Effector memory CD8-positive, alpha-beta T cell (primary cell): ENCODE measurements at places on chromosomes 4 and X.

DNA sequence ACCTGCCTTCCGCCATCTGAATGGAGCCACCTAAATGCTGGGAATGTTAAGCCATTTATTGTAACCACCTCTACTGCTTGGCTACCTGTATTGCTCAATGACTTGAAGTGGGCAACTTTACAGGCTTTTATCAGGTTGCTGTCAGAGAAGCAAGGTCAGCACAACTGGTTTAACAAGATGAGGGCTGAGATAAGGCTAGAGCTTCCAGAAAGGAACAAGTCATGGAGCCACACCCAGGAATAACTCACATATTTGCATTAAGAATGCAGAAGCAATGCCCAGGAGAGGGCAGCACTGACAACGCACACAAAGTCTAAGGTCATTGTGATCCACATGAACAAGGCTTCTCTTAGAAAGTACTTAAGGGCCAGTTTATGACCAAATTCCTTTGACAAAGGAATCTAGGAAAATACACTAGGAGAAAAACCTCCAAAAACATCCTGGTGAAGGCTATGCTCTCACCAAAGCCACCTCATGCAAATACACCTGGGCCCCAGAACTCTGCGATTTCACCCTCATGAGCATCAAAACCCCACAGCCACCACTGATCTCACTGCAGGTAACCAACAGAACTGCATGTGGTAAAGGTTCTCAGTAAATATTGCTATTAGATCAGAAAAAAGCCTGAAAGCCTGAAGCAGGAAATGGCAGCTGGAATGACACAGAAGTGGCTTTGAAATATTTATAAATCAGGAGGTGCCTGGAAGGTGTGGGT, 15.0 kb upstream of the STS start:
- peak; percentile 1 for DNase-seq

DNA sequence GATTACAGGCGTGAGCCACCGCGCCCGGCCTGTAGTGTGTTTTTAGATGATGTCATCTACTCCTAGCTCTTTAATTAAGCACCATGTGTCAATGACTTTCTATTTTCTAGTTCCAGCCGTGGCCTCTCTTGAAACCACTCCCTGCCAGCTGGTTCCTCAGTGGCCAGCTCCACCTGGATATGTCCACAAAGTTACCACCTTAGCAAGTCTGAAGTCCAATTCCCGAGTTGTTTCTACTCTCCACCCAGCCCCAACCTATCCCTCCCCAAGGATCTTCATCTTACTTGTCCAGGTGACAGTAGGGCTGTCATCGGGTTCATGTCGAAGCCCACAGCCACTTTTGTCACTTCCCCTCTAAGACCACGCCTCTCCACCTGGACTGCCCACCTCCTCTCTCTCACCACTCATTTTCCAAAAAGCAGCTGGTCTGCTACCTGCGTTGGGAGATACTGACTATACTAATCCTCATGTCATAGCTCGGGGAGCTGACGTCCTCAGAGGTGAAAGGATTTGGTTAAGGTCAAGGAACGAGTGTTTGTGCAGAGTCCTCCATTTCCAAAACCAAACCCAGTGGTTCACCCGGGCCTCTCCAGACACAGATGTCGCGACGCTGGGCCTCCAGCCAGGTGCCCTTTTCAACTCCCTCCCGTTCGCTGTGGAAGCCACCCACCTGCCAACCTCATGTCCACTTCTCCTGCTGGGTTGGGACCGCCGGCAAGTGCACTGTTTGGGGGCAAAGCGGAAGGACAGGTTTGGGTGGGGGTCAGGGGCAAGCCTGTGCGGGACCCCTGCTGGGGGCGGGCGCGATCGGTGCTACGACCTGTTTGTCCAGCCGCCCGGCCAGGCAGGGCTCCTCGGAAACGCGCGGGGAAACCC, 704 bp downstream of the FAM3A start:
- no peak for DNase-seq

DNA sequence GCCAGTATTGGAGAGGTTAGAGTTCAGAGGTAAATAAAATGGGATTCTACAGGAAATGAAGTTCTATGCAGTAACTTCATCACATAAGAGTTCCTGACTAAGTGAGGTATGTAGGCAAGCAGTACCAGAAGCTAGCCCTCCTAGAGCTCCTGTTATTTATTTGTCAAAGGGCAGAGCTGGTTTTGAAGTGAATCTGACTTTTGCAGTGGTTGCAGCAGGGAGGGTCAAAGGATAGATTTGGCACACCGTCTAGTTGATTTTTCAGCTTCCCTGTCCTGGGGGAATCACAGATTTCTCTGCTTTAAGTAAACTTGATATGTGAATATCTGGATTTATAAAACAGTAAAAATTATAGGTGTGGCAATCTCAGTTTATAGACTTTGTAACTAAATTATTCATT, 130.7 kb downstream of the IL1RAPL2 start:
- no peak for DNase-seq

DNA sequence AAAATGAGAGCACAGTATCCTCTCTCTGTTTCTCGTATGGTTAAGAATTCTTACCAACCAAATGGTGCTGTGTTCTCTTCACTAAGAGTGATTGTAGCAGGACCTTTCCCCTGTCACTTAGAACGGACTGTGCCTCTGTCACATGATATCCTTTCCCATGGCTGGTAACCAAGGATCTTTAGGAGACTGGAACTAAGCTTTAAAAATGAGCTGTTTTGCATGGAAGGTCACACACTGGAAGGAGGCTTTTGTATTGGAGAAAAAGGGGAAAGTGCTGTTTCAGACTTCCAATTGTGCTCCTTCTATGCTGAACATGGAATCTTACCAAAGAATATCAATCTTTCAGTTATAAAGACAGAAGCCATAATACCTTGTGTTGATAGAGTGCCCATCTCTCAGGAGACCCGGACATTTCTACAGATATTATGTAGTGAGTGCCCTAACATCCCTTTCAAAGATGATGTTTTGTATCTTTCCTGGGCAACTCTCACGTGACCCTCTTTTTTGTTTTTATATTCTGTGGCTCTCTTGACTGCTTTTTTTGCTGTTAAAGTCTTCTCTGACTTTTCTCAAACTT, 148.6 kb downstream of the SLC4A4 start:
- DNase-seq, result no peak

DNA sequence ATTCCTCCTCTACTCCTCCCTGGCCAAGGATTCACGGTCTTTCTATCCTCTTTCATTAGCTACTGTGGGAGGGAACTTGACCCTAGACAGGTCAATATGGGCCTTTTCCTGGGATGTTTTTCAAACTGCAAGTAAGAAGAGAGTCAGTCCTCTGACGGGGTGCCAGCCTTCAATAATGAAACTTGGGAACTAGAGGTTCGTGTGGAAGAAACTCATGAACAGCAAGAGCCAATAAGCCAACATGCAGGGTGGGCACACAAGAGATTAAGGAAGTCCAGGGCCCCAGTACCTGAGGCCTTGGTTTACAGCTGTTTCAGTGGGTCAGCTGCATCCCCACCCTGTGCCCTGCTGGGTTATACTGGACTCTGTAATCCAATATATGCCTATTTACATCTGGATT, 49.3 kb downstream of the LIMCH1 start:
- DNase-seq, result no peak

DNA sequence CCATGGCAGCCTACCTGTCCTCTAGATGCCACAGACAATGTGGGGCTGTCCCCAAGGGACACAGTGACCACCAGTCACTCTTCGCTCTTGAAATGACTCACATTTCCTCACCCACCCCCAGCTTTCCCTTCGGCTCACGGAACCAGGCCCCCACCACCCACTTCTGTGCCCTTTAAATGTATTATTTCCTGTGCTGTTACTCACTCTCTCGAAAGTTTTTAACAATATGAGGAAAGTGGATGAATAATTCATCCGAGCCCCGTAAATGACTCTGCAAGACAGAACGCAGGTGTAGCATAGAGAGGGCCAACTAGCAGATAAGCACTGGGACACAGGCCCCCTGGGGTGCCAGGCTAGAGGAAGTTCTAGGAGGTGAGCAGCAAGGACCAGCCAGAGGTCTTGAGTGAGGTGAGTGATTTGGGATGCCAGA, 179.5 kb upstream of the TBL1X start:
- DNase-seq, result no peak

- no peak for DNase-seq
Measured at GRCh38 chrX:124113621-124114600, 152.4 kb downstream of the STAG2 start.

GRCh38 chr4:138202686-138203085, 39.5 kb downstream of the SLC7A11 start:
- no peak for DNase-seq

GRCh38 chr4:82559735-82560120, 2.1 kb downstream of the TMEM150C start:
- no peak for DNase-seq

DNA sequence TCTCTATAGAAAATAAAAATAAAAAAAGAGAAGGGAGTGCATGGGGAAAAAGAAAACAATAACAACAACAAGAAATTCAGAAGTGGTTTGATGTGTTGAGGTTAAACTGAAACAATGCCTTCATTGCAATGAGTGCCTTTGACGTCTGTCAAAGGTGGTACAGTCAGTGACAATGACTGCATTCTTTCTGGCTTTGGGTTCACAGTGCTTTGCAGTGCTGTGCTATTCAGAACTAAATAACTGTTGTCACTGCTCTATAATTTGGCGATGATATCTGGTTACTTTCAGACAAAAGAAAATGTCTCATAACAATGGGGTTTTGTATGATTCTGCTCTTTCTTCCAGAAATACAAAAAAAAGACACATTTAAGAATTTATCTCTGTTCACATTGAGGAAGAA, 488.6 kb upstream of the MAGEB2 start:
- no peak for DNase-seq

DNA sequence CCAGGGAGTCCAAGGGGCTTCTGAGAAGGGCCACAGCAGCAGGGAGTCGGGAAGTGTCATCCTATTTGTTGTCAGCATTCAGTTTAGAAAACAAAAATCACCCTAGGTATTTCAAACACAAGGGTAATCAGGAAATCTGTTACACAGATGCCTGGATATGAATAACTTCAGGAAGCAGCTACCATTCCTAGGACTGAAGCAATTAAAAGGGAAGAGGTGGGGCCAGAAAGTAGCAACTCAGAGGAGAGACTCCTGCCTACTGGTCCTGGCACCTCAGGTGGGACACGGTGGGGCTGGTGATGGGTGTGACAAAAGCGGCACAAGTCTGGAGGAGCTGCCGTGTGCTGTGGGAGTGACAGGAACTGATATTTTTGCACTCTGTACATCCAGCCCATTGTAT, 107.9 kb downstream of the PDGFRA start:
- no peak for DNase-seq

GRCh38 chrX:153646620-153647373, at the start of gene DUSP9:
Gene DUSP9, plus strand, starts transcription at chrX:153647203. Its CDS starts 751 bp downstream, at chrX:153647954.
- DNase-seq, result no peak

- no peak for DNase-seq
Measured at GRCh38 chr4:185110375-185110823, 32.7 kb upstream of the SLC25A4 start.

DNA sequence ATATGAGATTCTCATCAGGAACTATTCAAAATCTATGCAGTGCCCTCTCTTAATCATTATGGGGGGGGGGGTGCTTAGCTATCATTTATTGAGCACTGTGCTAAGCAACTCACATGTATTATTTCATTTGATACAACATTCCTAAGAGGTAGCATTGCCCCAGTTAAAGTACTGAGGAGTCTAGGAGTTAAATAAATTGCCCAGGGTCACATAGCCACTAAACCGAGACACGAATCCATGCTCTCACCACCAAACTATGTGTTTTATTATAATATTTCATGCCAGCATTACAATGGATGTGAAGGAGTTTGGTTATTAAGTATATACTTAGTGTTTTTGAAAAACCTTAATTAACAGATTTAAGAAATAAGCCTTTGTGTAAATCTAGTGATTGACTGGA, 131.4 kb downstream of the CBR4 start:
- DNase-seq, result no peak

DNA sequence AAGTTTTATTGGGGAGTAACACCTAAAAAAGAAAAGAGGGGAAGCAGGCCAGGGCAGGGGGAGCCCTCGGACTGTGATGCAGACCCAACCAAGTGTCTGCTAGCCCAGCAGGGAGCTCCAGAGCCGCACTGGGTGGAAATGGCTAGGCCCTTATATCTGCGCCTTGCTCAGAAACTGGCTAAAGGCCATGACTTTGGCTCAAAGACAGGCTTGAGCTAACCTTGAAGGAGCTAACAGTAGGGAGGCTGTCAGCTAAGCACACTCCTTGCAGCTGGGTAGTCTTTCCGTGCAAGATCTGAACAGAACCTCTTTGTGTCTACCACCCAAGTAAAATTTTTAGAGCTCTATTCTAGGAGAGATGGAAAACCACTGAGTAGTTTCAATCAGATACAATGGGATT, 43.0 kb downstream of the SEPSECS start:
- DNase-seq, result no peak

- DNase-seq, result no peak
Measured at GRCh38 chrX:132257116-132257515, 37.9 kb upstream of the RAP2C start.

- no peak for DNase-seq
Measured at GRCh38 chr4:47942081-47942819, 27.9 kb upstream of the NFXL1 start.

DNA sequence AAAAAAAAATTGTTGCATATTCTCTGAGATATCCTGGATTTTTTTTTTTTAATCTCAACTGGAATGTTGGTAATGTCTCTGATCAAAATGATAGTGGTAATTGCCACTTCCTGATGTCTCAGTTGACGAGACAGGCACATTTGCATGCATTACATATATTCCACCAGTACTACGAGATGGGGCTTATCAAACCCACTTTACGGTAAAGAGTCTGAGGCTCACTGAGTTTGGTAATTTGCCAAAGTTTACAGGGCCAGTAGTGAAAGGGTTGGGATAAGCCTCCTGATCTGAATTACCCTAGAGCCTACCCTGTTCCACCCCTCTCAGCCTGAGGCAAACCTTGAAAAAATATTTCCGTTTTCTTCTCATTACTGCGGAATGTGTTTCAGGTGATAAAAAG, 5.3 kb downstream of the MAGEB2 start:
- DNase-seq, result no peak

- no peak for DNase-seq
Measured at GRCh38 chr4:7394681-7395451, 39.9 kb downstream of the PSAPL1 start.

GRCh38 chr4:113394730-113395530, 345.5 kb downstream of the ANK2 start:
- DNase-seq, result peak; percentile 56

DNA sequence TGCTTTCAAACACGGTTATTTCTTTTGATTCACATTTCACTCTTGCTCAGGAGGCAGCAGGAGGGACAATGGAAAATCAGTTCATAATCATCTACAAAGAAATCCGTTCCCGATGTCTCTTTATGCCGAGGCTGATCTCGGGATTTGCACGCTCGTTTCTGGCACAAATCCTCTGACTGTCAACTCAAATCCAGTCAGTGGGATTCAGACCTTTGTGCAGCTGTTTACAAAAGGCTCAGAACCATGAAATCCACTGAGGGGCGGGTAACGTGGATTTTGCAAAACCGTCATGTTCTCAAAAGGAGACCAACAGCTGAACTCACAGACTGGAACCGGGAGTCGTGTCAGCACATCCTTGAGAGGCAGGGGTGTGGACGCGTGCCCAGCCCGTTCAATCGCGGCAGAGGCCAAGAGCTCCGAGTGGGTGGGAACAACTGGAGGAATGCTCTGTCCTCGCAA, 46.4 kb downstream of the ACOX3 start:
- DNase-seq, result no peak
